ENCODE measurements at places on chromosomes 11 and 22. TPM values are rescaled to one million over a fixed set of nuclear protein-coding genes. Genes with fewer than 3 reads are reported as not detected.

PGR gene
- total RNA-seq, result 0.15 TPM

PRG3 gene
- not detected for total RNA-seq

DSCAML1 gene
- not detected for total RNA-seq

RIN1 gene
- 6.4 TPM for total RNA-seq

PHF5A gene
- 85.5 TPM for total RNA-seq

MMP1 gene
- total RNA-seq, result 610 TPM

SEPTIN5 gene
- total RNA-seq, result 58.9 TPM

SLC16A8 gene
- total RNA-seq, result not detected

KRTAP5-2 gene
- not detected for total RNA-seq

TSPAN32 gene
- not detected for total RNA-seq

APOA5 gene
- total RNA-seq, result not detected

DNA sequence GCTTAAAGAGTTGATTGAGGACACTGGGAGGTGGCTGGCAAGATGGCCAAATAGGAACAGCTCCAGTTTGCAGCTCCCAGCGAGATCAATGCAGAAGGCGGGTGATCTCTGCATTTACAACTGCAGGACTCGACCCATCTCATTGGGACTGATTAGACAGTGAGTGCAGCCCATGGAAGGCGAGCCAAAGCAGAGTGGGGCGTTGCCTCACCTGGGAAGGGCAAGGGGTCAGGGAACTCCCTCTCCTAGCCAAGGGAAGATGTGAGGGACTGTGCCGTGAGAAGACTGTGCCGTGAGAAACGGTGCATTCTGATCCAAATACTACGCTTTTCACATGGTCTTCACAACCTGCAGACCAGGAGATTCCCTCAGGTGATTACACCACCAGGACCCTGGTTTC lies 36.4 kb downstream of the ARHGAP32 start:
- DNase-seq, result no peak

- DNase-seq, result no peak
Observed at GRCh38 chr11:7844521-7844920, 47.8 kb upstream of the OR5P2 start.

- DNase-seq, result no peak
Observed at GRCh38 chr11:119625206-119625978, 103.6 kb downstream of the NECTIN1 start.

- no peak for DNase-seq
Observed at GRCh38 chr11:132445859-132446291, 1075.5 kb downstream of the NTM start.

DNA sequence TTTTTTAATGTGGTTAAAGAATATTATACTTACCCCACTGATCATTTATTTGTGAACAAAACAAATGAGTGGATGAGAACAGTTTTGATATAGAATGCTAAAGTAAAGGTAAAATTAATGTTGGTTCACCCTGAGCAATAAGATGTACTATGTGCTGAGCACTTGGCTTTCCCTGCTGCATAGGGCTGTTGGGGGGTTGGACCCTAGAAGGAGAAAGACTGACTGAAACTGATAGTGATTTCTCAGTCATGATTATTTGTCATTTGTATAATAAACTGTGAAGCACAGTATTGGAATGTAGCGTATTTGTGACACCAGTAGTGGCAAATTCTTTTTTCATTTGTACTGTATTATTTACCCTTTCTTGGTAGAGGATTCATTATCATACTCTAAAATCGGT lies 63.3 kb downstream of the PRMT3 start:
- no peak for DNase-seq

GRCh38 chr11:70397336-70397982 lies 870 bp upstream of the CTTN start:
- peak; percentile 42 for DNase-seq

- DNase-seq, result peak; percentile 39
Observed at GRCh38 chr11:102637731-102638130, 12.6 kb upstream of the MMP20 start.

DNA sequence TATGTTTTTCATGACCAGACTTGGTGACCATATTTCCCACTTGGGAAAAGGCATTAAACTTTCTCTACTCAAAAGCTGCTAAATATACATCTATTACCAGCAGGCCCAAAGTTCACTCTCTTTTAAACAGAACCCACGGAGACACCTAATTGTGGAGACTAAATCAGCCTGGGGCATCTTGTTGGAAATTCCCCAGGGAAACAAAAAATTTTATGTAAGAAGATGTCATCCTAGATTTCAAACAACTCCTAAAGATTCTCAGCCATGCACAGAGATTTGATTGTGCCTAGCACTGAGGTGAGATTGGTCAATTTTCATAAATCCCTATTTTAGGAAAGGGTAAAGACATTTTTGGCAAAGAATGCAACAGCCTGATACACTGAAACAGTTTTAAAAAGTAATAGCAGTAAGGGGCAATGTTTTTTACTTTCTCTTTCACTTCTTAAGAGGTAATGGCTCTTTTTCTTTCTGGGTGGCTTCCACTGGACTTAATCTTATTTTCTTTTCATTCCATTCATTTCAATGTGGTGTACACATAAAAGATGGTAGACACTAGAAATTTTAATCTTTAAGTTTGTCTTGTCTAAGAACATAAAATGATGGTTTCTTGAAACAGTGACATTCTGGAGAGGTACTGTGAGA lies 9.6 kb downstream of the OR52N2 start:
- no peak for DNase-seq

DNA sequence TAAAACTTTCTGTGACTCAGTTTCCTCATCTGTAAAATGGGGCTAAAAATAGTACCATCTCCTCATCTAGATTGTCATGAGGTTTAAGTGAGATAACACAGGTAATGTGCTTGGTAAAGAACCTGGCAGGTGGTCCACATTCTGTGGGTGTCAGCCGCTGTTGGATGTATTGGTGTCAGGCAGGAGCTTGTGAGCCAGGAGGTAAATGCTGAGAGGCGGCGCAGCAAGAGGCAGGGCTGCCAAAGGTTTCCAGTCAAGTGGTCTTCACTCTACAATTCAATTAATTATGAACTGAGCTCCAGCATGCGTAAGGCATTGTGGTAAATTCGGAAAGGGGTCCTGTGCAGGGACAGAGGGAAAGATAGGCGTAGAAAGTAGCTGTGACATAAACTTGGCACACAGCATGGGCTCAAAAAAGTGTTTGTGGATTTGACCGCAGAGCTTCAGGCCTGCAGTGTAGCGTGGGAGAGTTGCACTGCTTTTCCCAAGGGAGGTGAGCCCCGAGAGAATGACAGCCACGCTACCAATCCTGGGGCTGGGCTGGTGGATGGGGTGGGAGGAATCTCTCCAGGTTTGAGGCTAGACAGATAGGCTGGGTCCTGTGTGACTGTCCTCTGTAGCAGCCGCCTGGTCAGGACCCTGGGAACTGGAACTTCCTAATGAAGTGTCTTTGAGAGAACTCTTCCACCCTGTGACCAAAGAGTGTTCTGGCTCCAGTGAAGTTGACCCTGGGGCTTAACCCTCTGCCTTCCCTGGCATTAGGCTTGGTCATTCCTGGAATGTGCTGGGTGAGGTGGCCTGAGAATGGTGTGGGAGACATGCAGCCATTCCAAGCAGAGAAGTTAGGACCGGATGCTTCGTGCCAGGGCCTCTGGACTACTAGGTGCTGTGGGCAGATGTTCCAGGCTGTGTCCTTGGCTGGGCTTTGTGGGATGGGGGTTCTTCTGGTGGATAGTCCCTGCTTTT lies 122.4 kb downstream of the FEZ1 start:
- DNase-seq, result peak; percentile 14

- no peak for DNase-seq
Observed at GRCh38 chr11:88061111-88061510, 114.1 kb downstream of the RAB38 start.

DNA sequence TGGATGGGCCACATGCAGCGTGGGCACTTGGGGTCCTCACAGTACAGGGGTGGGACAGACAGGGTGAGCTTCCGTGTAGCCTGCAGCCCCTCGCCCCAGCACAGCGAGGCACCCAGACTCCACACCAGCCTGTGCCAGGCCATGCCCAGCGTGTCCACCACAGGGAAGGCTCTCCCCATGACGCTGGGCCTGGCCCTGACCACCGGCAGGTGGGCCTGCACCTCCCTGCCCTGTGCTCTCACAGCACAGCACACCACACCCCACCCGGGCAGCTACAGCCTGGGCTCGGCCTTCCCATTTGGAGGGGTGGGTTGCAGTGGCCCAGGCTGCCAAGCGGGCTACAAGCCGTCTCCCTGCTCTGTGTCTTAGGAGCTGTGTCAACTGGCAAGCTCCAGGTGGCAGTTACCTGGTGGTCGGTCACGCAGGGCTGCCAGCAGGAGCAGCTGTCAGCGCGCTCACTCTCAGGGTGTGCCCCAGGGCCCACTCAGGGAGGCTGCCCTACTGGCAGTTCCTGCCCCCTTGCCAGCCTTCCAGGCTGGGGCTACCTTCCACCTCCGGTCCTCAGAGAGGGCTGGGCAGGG lies 4.6 kb downstream of the MOB2 start:
- no peak for DNase-seq

DNA sequence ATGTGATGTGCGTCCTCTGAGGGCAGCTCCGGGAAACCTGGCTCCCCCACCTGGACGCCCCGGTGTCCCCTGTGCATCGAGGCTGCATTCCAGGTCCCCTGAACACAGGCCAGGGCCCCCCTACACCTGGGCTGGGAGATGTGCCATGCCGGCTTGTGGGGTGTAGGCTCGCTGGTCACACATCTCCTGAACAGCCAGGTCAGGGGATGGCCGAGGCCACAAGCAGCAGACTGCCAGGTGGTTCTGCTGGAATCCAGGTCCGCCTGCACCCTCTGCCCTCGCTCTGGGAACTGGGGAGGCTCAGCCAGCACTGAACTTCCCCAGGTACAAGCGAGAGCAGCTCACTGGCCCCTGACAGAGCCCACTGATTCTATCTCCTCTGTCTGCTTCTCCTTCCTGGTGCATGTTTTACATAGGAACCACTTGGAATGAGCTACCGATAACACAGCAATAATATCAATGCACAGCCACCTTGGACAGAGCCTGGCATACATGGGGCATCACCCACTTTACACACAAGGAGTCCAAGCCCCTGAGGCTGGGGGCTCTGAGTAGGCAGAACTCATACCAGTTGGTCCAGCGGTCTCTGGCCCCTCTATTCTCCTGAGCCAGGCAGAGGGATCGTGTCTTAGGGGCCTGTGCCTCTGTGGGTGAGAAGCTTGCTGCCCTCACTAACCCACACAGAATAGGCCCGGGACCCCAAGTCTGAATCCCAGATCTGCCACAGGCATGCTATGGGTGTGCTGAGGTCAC lies 46.8 kb downstream of the TBX1 start:
- DNase-seq, result no peak

DNA sequence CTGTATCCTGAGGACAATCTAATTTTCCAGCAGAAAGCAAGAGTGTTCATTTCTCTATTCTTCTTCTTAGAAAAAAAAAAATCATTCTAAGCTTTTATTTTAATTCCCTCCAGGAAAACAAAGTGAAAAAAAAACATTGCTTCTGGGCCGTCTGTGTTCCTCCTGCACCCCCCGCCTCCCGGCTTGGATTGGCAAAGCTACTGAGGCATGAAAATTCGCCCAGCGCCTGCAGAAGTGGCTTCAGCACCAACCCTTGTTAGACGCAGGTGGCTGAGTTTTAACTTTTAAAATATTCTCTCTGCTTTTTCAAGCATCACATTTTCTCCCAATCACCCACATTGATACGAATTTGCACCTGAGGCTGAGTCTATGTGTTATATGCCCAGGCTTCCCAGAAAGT lies 401.6 kb downstream of the BRD1 start:
- DNase-seq, result no peak

- DNase-seq, result no peak
Observed at GRCh38 chr11:9550191-9550628, 23.3 kb upstream of the WEE1 start.

DNA sequence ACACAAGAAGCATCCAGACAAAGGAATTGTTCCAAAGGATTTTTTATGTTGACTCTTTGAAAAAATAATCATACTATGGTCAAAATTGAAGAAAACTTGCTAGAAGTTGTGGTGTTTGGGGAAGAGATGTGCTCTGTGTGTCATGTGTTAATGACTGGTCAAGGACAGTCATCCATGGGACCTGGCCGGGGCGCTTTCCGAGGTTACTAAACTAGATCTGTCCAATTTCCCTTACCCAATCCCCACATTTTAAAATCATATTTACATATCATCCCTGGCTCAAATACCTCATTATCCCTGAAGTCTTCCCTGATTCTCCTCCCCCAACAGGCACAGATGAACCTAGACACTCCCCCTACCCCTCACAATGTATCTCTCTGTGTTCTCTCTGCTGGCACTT lies 289.4 kb downstream of the TENM4 start:
- DNase-seq, result no peak

DNA sequence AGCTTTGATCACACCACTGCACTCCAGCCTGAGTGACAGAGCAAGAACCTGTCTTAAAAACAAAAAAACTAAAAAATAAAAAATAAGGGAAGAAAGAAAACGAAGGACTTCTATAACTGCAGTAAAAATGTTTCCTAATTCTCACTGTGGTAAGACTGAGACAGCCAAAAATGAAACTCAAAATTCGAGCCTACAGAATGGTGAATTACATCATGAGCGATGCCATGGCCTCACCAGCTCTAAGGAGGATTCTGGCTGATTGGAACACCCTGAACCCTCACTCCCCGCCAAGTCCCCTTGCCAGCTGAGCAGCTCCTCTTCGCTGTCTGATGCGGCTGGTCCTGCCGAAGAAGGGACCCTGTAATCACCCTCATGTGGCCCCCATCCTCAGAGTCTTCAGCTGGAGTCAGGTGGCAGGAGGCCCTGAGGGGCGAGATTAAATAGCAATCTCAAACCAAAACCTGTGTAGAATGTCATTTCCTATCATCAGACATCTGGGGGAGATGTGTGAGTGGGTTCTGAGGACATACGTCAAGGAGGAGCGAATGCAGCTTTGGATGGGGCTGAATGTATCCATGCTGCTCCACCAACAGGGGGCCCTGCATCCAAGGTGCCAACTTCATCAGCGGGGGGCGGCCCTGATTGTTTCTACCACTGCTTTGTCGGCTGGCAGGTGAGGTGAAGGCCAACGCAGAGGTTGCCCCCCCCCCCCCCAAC lies 29.2 kb downstream of the PDGFB start:
- no peak for DNase-seq

DNA sequence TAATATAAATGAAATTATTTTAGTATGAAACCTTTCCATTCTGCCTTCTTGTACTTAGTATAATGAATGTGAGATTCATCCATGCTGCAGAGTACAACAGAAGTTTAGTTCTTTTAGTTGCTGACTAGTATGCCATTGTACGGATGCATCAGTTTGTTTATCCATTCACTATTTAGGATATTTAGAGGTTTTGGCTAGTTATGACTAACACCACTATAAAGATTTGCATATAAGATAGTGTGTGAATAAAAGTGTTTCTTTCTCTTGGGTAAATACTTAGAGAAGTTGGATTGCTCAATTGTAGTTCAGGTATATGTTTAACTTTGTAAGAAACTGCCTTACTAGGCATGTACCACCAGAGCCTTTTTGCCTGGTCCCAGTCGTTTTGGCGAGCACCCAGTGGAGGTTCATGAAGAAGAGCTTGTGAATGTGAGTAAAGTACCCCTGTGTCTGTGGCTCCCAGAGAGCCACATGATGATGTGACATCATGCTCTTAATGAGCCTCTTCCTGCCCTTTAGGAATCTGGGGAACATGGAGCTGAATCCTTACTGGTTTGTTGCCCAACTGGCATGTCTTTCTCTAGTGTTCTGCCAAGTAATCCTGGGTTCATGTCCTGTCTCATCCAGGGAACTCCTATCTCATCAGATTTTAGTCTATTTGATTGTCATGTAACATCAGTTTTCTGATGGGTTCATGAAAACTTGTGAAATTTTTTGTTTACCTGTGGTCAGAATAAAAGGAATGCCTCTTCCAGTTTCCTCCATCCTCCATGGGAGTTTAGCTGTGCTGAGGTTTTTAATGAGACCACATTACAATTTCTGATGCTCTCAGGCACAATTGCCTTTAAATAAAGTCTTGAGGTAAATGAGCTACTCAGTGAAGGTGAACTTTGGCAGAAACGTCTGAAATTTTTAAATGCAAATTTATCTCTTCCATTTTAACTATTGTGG lies 234.8 kb downstream of the CASP12 start:
- DNase-seq, result peak; percentile 15
